ENCODE measurements at places on chromosomes 1 and 21.

GRCh38 chr1:231194843-231195516 lies 33.1 kb downstream of the TRIM67 start:
- DNase-seq: no peak

GRCh38 chr1:34787461-34788420 lies 5.1 kb upstream of the GJA4 start:
- no peak for DNase-seq

- no peak for DNase-seq
Observed at GRCh38 chr1:97190326-97190725, 468.7 kb downstream of the PTBP2 start.

DNA sequence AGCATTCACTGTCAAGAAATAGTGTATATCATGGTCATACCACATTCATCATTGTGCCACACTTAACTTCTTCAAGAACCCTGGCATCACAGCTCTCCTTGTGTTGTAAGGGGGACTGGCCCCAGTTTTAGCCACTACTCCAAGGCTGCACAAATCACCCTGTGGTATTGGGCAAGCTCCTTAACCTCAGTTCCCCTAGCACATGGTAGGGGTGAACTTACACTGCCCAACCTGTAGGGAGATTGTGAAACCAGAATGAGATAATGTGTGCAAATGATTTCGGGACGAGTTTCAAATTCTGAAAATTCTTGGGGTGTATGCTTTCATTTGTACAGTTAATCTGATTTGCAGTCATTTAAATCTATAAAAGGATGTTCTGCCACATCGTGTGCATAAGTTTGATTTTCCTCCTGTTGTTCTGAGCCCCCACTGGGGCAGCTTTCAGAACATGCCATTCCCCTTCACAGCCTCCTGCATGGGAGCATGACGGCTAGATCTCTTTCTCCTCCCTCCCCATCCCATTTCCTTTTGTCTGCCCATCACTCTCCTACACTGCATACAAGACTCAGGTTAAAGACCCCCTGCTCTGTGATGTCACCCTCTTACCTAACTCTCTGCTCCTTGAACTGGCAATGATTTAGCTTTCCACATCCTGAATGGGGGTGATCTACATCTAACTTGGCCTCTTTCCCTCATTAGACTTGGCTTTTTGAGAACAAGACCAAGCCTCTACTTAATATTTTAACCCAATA lies 290.3 kb downstream of the CHRM3 start:
- DNase-seq: no peak

- DNase-seq: no peak
Observed at GRCh38 chr1:167077868-167078210, 12.3 kb downstream of the GPA33 start.

DNA sequence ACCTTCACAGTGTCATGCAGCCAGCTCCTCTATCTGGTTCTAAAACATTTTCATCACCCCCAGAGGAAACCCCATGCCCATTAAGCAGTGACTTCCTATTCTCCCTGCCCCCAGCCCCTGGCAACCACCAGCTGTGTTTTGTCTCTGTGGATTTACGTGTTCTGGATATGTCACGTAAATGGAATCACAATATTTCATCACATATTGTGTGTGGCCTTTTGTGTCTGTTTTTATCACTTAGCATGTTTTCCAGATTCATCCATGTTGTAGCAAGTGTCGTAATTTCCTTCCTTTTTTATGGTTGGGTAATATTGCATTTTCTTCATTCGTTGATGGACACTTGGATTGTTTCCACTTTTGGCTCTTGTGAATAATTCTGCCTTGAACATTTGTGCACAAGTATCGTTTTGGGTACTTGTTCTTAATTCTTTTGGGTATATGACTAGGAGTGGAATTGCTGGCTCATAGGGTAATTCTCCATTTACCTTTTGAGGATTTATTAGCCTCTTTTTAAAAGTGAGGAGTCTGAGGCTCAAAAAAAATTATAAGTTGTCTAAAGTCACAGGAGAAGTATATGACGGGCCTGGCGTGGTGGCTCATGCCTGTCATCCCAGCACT lies 127.0 kb downstream of the MRPS6 start:
- DNase-seq: no peak

DNA sequence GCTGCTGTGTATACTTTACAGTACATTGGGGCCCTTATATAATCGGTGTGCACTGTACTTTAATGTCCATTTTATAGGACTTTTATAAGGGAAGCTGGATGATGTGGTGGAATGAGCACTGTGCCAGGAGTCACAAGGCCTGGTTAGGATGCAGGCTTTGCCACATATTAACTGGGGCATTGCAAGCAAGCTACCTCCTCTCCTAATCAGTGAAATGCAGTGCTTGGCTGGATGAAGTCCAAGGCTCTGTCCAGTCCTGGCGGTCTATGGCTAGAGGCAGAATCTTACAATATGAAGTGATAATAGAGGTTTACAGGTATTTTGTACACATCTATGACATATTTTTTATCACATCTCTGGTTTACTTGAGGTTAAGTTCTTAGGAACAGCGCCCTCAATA lies 1.7 kb upstream of the PKP1 start:
- no peak for DNase-seq

DNA sequence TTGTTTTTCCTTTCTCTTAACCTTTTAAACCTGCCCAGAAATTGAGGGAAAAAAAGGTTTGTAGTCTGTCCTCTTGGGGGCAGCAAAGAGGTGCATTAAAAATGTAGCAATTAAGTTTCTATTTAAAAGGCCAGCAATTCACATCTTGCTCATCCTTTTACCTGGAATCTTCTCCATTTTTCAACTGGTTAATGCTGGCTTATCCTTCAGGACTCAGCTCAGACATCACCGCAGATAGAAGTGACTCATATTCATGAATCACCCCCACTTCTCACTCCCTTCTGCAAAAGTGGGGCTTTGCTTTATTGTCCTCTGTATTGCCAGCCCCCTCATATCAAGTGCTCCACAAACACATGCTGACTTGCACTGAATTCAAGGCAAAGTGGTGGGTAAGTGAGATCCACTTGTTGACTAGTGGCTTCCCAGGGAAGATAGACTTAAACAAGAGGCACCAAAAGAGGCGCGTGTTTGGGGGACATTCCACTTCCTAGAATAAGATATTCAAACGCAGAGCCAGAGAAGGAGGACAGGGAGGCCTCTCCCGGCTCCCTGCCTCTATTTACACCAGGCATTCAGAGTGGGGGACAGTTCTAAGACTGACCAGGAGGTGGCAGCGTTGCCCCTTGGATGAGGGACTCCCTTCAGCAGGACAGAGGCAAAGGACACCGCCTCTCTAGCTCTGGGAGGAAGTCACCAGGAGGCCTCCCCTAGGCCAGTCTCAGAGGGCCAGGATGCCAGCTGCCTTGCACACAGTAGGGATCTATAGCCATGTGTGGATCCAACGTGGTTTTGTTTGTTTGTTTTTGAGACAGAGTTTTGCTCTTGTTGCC lies 23.2 kb upstream of the ZNF648 start:
- peak; percentile 94 for DNase-seq

GRCh38 chr1:9561429-9561828 lies 22.2 kb downstream of the SLC25A33 start:
- no peak for DNase-seq

GRCh38 chr1:19799230-19800075 lies at the start of gene TMCO4:
Gene TMCO4, minus strand, starts transcription at chr1:19799916. Its CDS starts 19,158 bp downstream, at chr1:19780758.
- no peak for DNase-seq

DNA sequence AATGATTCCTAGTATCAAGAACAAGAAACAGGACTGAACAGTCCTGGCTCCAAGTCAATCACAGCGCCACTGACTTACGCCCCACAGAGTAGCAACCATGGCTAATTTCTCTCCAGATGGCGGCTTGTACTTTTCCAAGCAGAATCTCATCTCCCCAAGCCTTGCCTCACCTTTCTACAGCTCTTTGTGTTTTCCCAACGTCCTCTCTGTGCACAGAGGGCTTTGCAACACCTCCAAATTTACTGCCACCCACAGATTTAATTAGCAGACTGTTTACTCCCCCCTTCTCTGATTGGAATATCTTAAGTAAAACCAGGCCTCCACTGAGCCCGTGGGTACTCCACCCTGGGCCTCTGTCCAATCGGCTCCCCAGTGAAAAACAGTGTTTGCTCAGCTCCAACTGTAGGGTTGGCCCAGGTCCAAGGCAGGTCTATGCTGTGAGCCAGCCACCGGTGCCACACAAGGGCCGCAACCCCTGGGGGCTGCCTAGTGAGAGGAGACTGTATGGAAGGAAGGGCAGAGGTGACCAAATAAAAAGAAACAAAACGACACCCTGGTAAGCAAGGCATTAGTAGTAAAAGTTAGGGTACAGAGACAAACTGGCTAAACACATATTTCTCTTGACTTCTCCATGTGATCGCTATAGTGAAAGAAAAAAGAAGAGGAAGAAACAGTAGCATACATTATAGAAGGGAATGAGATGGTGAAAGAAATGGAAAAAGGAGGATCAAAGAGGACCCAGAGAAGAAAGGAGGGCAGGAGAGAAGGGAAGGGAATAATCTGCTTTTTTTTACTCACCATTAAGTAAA lies 128.4 kb upstream of the SOD1 start:
- DNase-seq: no peak

- peak; percentile 83 for DNase-seq
Observed at GRCh38 chr1:227794817-227795192, 20.7 kb upstream of the PRSS38 start.

DNA sequence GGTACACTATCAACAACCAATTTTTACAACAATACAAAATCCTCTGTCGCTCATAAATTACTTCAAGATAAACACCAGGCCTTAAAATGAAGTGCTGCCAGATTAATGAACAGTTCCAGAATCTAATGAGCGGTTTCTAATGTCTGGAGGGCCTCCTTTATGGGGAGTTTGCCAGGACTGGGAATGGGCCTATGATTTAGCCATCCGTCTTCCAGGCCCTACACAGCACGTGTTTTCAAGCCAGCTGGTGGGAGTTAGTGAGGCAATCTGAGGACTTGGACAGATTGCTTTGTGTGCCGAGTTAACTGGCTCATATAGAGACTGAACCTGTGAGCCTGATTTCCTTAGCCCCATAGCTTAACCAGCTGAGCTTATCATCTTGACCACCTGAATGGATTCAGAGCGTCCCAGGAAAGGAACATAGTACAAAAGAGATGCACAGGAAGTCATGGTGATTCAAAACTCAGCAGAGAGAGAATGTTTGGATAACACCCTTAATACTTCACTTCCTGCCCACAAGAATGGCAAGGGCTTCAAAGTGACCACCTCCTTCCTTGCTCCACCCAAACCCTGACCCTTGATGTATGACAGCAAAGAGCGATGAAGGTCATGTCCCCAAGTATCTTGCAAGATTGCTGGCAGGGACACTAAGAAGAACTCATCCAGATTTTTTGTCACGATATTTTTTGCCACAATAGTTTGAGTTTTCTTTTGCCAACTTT lies 143.5 kb downstream of the SLC30A10 start:
- no peak for DNase-seq

- DNase-seq: no peak
Observed at GRCh38 chr1:60054374-60054773, 19.2 kb downstream of the C1orf87 start.

DNA sequence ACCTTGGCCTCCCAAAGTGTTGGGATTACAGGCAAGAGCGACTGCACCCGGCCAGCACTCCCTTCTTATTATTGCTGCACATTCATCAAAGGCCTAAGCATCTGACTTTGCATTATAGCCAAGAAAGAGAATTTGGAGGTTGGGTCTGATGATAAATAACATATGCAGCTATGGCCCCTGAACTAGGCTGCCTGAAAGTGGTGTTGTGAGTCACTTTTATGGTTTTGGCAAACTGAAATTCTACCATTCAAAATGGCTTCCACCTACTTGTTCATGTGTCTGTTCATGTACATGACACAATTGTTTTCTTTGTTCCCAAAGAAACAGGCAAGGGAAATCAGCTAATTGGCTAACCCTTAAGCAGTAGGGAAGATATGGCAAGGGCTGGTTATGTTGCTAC lies 25.0 kb upstream of the UAP1 start:
- DNase-seq: no peak

DNA sequence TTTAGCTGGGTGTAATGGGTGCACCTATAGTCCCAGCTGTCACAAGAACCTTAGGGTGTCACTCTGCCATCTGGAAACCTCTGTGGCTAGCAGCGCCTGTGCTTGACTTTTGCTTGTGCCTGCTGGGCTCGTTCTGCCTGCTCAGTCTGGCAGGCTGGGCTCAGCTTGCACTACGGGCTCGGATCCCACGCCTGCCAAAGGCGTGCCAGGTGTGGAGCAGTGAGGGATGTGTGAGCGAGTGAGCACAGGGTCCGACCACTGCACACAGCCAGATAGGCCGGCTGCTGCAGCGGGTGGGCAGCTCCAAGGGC lies 2.8 kb upstream of the LSM10 start:
- no peak for DNase-seq

GRCh38 chr1:43381612-43382011 lies 8.0 kb downstream of the MED8 start:
- DNase-seq: no peak

DNA sequence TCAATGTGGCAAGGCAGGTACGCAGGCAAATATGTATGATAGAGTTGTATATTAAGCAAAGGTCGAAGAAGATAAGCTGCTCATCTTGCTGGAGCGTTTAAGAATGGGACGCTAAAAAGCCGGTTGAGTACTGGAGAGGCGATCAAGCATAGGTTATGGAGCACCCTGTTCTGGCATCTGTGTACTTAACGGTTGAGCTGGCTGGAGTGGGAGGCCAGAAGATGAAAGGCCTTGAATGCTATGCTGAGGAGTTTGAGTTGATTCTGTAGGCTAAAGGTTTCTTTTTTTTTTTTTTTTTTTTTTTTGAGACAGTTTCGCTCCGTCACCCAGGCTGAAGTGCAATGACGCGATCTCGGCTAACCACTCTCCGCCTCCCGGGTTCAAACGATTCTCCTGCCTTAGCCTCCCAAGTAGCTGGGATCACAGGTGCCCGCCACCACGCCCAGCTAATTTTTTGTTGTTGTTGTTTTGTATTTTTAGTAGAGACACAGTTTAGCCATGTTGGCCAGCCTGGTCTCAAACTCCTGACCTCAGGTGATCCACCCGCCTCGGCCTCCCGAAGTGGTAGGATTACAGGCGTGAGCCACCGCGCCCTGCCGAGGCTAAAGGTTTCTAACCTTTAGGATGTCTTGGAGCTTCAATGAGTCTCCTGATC lies 850 bp upstream of the KHDC4 start:
- DNase-seq: no peak

GRCh38 chr1:59045137-59045536 lies 251.8 kb upstream of the FGGY start:
- no peak for DNase-seq

DNA sequence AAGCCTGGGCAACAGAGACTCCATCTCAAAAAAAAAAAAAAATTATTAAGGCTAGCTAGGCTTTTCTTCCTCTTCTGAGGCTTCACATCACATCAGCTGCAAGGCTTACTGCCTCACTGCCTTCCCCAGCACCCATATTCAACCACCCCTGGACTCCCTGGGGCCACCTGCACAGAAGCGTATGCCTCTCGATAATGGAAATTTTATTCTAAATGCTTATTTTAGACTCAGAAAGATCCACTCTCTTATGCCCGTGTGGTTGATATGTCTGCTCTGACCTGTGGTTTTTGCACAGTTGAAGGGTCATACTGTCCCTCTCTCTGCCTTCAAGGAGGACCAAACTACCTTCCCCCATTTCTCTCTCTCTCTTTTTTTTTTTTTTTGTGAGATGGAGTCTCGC lies 1.5 kb upstream of the FCRLA start:
- no peak for DNase-seq

All from osteocyte (in vitro differentiated cells).